Ecto neural progenitor cell (in vitro differentiated cells): ENCODE measurements at places on chromosomes 7 and 10.
A peak's percentile ranks its signal among the peaks of the same experiment; 100 is the strongest.

GRCh38 chr7:123367031-123367430 lies 167.3 kb upstream of the SLC13A1 start:
- no peak for DNase-seq

DNA sequence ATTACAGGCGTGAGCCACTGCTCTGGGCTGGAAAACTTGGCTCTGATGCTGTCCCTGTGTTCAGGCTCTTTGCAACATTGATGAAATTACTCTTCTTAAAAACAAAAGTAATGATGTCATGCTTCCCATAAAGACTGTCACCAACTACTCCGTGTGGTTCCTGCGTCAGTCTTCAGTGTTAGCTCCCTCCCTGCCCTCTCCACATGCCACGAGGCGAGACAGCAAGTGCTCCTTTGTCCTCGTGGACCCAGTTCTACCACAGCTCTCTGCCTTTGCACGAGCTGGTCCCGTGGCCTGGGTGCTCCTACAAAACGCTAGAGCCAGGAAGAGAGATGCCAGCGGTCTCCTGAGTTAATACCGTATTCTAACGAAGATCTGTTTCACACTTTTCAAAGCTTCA lies 194.5 kb downstream of the SDK1 start:
- DNase-seq: no peak

GRCh38 chr10:133072196-133072595 lies 15.5 kb upstream of the ADGRA1 start:
- no peak for DNase-seq

GRCh38 chr10:78389419-78389818 lies 355.8 kb downstream of the RPS24 start:
- DNase-seq: no peak

GRCh38 chr10:91996266-91996665 lies 72.7 kb downstream of the BTAF1 start:
- no peak for DNase-seq

GRCh38 chr10:101441541-101442455 lies 87.8 kb downstream of the BTRC start:
- peak; percentile 49 for DNase-seq

GRCh38 chr10:127875449-127875765 lies 17.3 kb downstream of the CLRN3 start:
- no peak for DNase-seq

GRCh38 chr7:105693576-105693975 lies 112.3 kb upstream of the EFCAB10 start:
- DNase-seq: no peak

DNA sequence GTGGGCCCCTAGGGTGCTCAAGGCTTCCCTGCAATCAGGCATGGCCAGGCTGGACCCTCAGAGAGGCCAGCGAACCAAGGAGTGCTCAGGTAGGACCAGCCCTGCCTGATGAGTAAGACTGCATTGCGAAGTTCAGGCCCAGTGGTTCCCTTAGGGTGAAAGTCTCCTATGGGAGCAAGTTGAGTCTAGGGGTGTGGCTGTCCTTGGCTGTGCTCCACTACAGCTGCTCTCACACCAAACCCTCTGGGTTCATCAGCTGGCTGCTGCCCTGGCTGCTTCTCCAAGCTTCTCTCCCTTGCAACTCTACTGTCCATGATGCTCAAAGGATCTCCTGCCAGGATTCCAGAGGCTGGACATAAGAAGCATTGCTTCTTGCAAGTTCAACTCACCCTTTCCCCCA lies 18.7 kb downstream of the FAM25A start:
- no peak for DNase-seq

GRCh38 chr10:92291921-92292845 lies 1.2 kb downstream of the MARCHF5 start:
- no peak for DNase-seq

- DNase-seq: no peak
These were observed 171.0 kb downstream of the TRIL start for GRCh38 chr7:28787106-28787505.

- DNase-seq: no peak
These were observed 80.2 kb downstream of the RHOBTB1 start for GRCh38 chr10:60863796-60864195.

GRCh38 chr7:101688995-101689907 lies 60.2 kb upstream of the MYL10 start:
- DNase-seq: no peak

- no peak for DNase-seq
These were observed 29.0 kb upstream of the EBLN1 start for GRCh38 chr10:22246680-22247391.
